ENCODE measurements at places on chromosomes 5 and 9.

DNA sequence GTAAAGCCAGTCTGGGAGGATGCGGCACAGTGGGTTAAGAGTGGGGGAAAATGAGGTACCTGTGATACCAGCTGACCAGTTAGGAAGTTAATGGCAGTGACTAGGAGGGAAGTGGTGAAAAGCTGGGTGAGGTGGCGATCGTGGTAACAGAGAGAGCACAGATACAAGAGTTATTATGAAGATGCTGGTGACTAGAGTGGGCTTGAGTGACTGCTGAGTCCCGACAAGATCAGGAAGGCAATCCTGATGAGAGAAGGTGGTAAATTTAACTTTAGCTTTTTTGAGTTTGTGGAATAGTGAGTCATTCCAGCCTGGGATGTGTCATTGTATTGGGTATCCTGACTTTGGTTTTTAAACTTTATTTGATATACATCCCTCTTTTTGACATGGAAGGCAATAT, 38.8 kb downstream of the CMYA5 start:
- no peak for DNase-seq

DNA sequence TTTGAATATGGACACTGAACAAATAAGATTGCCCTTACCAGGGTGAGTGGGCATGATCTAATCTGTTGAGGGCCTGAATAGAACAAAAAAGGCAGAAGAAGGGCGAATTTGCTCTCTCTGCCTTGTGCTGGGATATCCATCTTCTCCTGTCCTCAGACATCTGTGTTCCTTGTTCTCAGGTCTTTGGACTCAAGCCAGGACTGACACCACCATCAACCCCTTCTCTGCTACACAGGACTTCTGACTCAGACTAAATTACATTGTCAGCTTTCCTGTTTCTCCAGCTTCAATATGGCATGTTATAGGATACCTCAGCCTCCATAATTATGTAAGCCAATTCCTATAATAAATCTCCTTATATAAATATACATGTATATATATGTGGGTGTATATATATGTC, 40.8 kb upstream of the SLCO6A1 start:
- no peak for DNase-seq

DNA sequence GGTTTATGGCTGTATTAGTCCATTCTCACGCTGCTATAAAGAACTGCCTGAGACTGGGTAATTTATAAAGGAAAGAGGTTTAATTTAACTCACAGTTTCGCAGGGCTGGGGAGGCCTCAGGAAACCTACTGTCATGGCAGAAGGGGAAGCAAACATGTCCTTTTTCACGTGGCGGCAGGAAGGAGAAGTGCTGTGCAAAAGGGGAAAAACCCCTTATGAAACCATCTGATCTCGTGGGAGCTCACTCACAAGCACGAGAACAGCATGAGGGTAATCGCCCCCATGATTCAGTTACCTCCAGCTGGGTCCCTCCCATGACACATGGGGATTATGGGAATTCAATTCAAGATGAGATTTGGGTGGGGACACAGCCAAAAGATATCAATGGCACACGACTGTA, 13.9 kb downstream of the LRRC70 start:
- DNase-seq = no peak

- no peak for DNase-seq
Observed at GRCh38 chr5:161030229-161030628, 178.2 kb upstream of the ATP10B start.
